ENCODE measurements at places on chromosomes 2 and 18.

- DNase-seq, result no peak
These were observed 101.5 kb downstream of the SGPP2 start for GRCh38 chr2:222525811-222526210.

GRCh38 chr2:216849987-216850386 lies 9.9 kb downstream of the TNP1 start:
- no peak for DNase-seq

DNA sequence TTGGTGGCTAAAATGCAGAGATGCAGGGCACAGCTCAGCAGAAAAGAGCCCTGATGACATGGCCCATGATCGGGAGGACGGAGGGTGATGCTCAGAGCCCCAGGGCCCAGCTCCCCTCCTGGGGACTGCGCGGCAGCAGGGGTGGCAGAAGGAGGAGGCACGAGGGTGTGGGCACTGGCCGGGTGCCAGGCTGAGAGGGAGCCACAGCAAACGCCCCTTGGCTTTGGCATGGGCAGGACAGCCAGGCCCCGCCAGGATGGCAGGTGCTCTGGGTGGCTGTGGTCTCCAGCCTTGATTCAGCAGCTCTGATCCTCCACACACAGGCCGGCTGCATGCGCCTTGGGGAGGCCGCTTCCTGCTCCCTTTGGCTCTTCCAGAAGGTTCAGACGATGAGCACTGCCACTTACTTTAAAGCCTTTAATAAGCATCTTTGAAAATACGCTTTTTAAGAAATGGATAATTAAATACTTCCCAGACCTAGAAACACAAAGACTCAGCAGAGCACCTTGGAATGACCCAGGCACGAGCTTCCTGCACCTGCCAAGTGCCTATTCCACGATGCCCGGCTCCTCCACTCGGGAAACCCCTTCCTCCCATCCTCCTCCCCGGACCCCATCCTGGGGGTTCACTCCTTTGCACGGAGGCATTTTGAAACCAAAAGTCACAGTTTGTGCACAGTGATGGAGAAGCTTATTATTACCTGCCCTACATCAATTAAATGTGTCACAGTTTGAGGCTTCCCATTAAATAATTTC lies 78.5 kb upstream of the SNTG2 start:
- DNase-seq, result no peak

GRCh38 chr2:60391649-60392375 lies 161.6 kb downstream of the BCL11A start:
- DNase-seq, result no peak

GRCh38 chr2:167240671-167241070 lies 352.4 kb downstream of the XIRP2 start:
- DNase-seq, result no peak

DNA sequence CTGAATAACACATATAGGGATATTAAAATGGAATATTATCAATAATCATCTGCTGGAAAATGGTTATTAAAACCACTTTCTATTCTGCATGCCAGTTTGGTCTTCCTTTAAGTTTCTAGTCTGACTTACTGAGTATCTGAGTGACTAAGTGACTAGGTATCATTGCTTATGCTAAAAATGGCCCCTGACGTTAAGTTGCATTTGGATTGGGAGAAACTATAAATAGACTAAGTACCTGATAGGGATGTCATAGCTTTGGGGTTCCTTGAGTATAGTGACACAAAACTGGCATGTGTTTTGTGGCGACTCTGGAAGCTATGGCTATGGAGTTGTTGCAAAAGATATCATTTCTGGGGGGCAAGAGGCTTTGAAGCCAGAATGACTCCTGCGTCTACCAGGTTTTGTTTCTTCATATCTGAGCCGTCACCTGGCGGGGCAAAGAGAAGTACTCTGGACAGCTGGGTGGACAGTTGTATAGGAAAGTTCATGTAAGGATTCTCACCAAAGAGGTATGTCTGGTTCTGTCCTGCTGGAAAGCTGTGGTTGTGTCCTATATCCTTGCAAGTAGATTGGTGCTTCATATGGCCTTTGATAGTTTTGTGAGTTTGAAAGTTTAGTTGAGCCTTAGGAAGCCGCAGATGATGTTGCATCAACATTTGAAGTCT lies 17.9 kb downstream of the ITGAV start:
- DNase-seq, result no peak

- no peak for DNase-seq
These were observed 41.8 kb downstream of the NCK2 start for GRCh38 chr2:105786231-105787230.

DNA sequence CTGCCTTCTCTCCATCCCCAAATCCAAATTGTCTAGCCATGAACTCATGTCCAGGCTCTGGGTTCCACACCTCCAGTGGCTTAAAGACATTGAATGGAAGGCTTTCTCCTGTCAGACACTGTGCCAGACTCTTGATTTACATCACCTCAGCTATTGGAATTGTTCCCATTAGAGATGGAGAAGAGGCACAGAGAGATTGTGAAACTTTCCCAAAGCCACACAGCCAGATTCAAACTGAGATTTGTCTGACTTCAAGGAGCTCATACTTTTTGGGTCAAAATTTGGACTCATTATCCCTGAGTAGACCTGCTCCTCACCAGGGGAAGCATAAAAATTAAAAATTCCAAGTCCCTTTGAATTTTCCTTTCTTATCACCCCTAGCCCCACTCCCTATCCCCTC lies 18.9 kb upstream of the MYO3B start:
- no peak for DNase-seq

GRCh38 chr2:134224005-134224404 lies 29.9 kb upstream of the MGAT5 start:
- DNase-seq, result no peak

- DNase-seq, result no peak
These were observed 18.5 kb upstream of the POLI start for GRCh38 chr18:54250846-54251261.

DNA sequence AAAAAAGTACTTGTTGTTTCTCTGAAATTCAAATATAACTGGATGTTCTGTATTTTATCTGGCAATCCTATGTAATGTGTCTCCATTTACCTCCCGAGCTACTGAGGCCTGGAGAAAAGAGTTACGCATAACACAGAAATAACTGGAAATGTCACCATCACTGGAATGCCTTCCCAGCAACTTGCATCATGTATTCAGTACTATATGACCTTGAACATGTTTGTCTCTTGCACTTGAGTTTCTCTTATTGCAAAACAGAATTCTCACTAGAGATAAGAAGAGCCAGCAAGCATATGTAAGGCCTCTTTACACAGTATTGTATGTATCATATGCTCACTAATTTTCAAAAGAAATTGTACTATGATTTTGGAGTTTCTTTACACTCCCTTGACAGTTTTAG lies 99.6 kb upstream of the CTAGE1 start:
- DNase-seq, result no peak

DNA sequence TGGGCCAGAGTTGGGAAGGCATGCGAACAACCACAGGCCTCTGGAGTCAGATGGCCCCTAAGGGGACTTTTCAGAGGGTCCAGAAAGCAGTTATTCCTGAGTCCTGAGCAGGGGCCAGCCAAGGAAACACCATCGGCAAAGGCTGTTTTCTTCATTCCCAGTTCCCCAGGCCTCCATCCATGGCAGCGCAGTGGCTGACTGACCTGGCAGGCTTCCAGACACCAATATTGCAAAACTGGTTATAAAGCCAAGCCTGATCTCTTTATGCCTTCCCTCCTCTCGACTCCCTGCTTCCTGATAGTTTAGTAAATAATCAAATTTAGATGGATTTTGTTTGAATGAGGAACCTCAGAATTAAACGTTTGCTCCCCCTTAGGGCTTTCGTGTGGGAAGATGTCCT lies 133.4 kb upstream of the ITGA6 start:
- no peak for DNase-seq

DNA sequence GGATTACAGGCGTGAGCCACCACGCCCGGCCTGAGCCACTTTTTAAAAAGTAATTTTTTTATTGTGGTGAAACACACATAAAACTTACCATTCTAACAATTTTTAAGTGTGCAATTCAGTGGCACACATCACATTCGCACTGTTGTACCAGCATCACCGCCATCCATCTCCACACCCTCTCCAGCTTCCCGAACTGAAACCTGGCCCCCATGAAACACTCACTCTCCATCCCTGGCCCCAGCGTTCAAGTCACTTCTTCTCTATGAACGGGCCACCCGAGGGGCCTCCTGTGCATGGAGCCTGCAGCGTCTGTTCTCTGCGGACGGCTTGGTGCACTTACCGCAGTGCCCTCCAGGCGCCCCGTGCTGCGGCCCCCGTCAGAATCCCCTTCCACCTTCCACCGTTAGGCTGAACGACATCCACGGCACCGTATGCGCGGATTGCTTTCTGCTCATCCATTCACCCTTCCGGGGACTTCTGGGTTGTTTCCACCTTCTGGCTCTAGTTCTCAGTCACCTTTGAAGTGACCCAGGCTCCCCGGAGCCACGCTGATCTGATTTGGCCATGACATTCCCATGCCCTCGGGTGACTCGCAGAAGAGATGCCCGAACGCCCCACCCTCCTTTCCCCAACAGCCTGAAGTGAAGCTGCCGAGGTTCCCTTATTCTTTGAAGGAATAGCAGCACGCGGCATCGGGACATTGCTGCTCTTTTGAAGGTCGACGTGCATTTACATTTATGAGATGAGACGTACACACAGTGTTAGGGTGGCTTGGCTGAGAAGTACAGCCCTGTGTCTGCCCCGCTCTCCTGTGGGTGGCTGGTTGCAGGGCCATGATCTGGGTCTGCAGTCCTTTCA lies 134.4 kb downstream of the MBP start:
- no peak for DNase-seq

GRCh38 chr2:37916512-37917082 lies 8.5 kb upstream of the RMDN2 start:
- no peak for DNase-seq

DNA sequence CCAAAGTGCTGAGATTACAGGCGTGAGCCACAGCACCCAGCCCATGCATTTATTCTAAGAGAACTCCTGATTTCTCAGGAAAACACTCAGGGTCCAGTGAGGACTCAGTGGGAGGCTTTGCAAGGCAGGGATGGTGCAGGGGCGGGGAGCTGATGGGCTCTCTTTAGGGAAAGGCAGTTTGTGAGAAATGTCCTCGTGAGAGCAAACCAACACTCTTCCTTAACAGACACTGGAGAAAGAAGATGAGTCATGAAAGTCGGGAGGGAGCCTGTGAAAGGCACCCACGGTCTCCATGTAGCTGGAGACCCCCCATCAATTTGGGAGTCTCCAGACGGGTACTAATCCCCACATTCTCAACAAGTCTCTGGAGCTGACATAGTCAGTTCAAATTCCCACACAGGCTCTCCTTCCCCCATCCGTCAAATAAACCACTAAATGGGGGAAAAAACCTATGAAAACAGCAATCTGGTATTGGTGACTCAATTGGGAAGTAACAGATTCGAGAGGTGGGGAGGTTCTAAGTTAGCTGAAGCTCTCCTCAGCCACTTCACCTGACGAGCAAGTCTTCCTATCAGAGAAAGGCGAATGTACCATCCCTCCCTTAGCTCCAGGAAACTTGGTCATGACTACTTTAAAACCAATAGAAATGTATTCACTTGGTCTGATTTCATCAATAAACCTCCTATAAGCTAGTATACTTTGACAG lies 11.0 kb upstream of the CREG2 start:
- DNase-seq, result no peak

GRCh38 chr2:48738806-48739205 lies 16.7 kb downstream of the LHCGR start:
- no peak for DNase-seq
